ENCODE measurements at places on chromosomes 1 and 21.

GRCh38 chr1:115507901-115508300 is 133.9 kb upstream of the VANGL1 start:
- no peak for DNase-seq

- no peak for DNase-seq
Measured at GRCh38 chr1:179007233-179007632, 18.5 kb upstream of the FAM20B start.

DNA sequence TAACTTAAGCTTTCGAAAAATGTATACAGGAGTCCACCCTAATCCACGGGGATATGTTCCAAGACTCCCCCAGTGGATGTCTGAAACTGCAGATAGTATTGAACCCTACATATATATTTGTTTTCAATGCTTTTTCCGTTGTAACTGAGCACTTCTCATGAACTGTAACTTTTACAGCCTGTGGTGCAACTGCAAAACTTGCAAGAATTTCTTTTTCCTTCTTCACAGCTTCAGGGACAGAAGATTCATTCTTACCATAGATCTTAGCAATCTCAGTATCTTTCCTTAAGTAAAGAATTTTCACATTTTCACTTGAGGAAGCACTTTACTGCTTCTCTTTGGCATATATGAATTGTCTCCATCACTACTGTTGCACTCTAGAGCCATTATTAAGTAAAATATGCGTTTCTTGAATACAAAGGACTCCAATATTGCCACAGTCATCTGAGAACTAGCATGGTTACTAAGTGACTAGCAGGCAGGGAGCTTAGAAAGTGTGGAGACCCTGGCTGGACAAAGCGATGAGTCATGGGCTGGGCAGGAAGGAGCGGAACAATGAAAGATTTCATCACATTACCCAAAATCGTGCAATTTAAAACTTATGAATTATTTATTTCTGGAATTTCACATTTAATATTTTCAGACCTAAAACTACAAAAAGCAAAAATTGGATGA is 14.1 kb downstream of the DPYD start:
- no peak for DNase-seq

DNA sequence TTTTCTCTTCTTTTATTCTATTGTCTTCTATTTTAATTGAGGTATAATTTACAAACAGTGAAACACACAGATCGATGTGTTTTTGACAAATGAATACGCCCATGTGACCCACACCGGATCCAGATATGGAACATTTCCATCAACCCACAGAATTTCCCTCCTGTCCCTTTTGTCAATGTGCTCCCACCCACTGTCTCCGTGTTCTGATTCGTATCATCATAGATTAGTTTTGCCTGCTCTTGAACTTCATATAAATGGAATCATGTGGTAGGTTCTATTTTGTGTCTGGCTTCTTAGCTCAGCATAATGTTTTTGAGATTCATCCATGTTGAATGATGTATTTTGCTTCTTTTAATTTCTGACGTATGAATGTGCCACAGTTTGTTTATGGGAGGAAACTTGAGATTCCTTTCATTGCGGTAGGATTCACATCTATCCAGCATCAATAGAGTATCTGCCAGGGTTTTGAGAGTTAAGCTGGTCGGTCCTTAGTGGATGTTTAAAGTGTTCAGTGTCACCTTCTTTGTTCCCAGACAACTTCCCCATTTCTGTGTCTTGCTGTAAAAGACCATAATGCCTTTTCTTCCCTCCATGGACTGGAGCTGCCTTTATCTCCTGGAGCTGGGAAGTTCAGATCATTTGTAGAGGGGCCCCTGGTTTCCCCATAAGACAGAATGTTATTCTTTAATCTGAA is 14.7 kb downstream of the NAV1 start:
- no peak for DNase-seq

GRCh38 chr21:20721151-20721550 is 277.1 kb upstream of the NCAM2 start:
- DNase-seq: no peak

GRCh38 chr1:54814126-54814498 is 13.0 kb upstream of the TTC22 start:
- peak; percentile 80 for DNase-seq

GRCh38 chr1:88204111-88204510 is 480.0 kb upstream of the PKN2 start:
- no peak for DNase-seq

GRCh38 chr1:239353536-239353935 is 32.8 kb upstream of the CHRM3 start:
- no peak for DNase-seq

GRCh38 chr1:25867210-25867991 is 8.1 kb downstream of the PAQR7 start:
- no peak for DNase-seq

GRCh38 chr1:33635336-33636012 is 163.0 kb downstream of the ZSCAN20 start:
- DNase-seq: peak; percentile 76

DNA sequence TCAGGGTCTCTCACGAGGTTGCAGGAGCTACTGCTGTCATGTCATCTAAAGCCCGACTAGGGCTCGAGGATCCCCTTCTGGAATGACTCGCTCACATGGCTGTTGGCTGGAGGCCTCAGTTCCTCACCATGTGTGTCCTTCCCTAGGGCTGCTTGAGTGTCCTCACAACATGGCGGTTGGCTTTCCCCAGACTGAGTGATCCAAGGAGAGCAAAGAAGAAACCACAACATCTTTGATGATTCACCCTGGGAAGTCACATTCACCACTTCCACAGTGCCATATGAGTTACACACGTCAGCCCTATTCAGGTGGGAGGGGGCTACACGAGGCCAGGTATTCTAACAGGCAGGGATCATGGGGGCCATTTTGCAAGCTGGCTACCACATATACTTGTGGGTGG is 64.9 kb downstream of the FHAD1 start:
- no peak for DNase-seq

DNA sequence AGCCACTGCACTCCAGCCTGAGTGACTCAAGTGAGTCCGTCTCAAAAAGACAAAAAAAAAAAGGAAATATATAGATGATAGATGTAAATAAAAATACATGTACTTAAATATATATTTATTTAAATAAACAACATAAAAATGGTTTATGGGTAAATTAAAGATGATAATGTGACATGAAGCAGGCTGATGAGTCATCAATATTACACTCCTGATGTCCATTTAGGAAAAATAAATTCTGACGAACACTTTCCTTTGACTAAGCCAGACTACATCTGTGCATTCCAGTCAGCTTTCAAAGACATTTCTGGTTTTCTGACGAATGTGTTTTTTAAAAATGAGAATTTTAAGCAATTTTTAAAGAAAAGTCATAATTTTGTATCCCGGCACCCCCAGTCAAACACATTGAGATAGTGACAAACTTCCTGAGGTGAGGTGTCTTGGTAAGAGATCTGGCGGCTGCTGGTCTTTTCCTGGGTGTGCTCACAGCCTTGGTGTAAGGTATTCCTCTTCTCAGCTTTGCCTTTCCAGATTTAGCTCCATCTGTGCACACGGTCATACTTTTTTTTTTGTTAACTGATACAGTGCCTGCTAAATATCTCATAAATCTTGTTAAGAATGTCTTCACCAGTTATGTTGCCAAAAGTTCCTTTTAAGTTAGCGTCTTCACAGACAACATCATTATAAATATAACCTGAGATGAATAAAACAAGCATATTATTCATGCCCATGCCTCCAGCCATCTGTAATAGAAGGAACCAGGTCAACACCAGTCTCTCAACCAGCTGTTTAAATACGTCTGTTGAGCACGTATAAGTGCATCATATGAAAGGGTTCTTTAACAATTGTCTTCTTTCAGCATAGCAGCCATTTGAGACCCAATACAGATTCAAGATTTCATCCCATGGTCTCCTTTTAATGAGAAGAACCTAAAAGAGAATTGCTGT is 214.5 kb upstream of the PLD5 start:
- no peak for DNase-seq

DNA sequence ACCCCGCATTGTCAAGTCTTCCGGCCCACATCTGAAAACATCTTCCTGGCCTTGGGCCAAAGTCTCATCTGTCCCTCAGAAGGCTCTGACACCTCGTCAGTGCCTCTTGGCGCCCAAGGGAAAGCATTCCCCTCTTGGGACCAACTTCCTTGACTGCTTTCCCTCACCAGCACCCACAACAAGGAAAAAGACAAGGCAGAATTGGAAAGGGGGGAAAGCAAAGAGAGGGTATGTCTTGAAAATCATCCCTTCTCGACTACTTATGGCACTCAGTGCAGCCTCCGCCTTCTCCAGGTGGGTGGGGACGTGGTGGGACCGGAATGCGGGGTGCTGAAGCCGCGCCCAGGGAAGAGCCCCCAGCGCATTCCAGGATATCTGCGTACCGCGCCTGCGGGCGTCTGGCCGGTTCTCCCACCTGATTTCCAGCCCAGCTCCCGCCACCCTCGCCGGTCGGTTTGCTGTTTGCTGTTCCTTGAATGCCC is 554 bp upstream of the SLC39A1 start:
- DNase-seq: no peak

- DNase-seq: no peak
Measured at GRCh38 chr1:50750021-50750619, 209.9 kb downstream of the FAF1 start.

- no peak for DNase-seq
Measured at GRCh38 chr1:245133995-245134715, 20.6 kb upstream of the KIF26B start.

- no peak for DNase-seq
Measured at GRCh38 chr1:203453016-203453415, 22.6 kb upstream of the PRELP start.

DNA sequence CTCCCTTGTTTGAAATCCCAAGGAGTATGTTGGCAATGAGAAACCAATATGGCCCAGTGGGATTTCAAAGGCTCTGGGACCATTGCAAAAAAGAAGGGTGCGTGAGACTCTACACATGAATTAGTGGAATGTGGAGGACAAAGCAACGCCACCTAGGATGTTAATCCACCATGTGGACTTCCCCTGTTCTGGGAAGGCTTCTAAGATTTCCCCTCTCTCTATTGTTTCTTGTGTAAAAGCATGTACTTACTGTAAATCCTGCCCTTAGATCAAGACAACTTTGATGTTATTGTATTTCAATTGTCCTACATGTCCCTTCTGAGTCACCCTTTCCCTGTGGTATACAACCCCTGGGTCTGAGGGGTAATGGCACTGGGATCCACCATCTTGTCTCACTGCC is 4.7 kb upstream of the ACADM start:
- DNase-seq: no peak

DNA sequence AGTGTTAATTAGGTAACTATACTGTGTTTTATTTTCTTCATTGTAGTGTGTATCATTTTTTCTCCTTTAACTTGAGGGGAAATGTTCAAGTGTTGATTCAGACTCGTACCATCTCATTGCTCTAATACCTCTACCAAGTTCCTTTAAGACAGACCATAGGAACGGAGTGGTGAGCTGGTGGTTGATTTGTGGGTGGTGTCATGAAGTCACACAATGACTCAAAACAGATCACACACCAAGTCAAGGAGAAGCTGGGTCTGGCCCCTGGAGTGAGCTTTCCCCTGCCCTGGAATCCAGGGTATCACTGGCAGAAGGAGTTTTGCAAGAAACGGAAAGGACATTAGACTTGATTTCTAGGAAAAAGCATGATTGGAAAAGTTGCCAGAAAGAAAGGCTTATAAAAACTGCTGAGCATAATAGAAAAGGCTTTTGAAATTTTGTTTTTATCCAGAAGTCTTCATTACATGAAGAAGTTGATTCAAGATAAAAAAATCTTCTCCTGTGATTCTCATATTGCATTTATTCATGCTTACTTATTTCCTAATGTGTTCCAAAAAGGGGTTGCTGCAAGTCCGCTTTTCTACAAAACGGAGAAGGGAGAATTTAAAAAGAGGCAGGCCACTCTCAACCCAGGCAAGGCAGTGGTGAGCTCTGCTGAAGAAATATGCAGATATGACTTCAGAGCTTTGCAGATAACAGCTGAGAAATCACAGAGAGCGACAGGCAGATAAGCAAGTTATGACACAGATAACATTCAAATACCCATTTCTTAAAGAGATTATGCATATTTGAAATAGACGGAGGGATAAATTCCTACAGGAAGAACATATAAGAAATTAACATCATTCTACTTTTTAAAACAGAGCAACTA is 79.7 kb downstream of the TBX19 start:
- DNase-seq: no peak

GRCh38 chr1:30707412-30708360 is 15.7 kb downstream of the MATN1 start:
- DNase-seq: no peak

DNA sequence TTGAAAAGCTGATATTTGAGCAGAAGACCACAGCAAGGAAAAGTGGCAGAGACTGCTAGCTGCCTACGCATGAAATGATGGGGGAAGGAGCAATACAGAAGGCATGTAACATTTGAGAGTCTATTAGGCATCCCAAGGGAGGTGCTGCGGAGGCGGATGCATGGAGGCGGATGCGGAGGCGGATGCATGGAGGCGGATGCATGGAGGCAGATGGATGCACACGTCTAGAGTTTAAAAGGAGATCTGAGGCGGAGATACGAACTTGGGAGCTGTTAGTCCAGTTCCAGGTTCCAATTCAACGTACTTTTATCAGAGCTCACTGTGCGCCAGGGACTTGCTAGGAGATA is 744 bp upstream of the DDX20 start:
- peak; percentile 81 for DNase-seq

DNA sequence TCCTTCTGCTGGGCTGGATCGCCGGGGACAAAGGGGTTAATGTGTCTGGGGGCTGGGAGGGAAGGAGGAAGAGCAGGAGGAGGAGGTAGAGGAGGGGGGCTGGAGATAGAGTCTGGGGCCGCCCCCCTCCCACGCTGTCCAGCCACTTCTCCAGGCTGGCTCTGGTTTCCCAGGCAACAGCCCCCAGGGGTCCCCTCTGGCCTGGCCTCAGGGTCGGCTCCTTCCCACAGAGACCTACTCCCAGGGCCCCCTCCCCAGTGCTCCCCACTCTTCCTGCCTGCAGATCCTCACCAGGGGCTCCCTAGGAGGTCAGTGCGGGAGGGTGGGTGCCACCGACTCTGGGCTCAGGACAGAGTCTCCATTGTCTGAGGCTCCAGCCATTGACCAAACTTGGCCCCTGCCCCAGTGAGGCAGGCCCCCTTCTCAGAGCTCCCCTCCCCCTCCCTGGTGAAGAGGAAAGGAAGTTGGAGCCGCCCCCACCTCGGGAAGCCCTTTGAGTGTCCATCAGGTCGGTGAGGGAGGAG is 34.1 kb downstream of the ARHGEF10L start:
- DNase-seq: no peak

- no peak for DNase-seq
Measured at GRCh38 chr1:42721926-42722325, 18.1 kb downstream of the CLDN19 start.

DNA sequence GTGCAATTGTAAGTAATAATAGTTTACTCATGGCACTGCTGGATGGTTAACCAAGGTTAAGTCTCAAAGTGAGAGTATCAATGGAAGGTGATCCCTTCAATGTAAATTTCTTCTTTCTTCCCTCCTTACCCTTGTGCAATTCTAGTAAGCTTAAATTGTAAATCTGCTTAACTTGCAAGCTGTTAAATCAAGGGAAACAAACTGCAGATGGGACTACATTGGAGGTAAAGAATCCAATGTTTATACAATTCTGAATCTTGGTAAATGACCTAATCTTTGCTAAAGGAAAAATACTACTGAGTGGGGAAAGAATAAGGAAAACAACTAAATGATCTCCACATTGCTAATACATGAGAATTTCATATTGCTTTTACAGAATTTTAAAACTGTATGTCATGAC is 6.7 kb upstream of the CD55 start:
- no peak for DNase-seq
